ENCODE measurements at places on chromosomes 11 and 22.
A peak's percentile ranks its signal among the peaks of the same experiment; 100 is the strongest.

GRCh38 chr11:64969209-64969608, 2.7 kb downstream of the MAJIN start:
- DNase-seq, result peak; percentile 55

DNA sequence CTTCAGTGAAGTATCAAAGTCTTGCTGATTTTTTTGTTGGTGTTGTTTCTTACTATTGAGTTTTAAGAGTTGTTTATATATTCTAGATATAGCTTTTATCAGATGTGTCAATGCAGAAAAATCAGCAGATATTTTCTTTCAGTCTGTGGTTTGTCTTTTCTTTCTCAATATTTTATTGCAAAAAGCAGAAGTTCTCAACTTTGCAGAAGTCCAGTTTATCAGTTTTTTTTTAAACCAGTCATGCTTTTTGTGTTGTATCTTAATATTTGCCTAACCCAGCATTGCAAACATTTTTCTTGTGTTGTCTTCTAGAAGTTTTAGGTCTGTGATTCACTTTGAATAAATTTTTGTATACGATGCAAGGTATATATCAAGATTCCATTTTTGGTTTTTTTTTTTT, 7.0 kb downstream of the ASRGL1 start:
- no peak for DNase-seq

DNA sequence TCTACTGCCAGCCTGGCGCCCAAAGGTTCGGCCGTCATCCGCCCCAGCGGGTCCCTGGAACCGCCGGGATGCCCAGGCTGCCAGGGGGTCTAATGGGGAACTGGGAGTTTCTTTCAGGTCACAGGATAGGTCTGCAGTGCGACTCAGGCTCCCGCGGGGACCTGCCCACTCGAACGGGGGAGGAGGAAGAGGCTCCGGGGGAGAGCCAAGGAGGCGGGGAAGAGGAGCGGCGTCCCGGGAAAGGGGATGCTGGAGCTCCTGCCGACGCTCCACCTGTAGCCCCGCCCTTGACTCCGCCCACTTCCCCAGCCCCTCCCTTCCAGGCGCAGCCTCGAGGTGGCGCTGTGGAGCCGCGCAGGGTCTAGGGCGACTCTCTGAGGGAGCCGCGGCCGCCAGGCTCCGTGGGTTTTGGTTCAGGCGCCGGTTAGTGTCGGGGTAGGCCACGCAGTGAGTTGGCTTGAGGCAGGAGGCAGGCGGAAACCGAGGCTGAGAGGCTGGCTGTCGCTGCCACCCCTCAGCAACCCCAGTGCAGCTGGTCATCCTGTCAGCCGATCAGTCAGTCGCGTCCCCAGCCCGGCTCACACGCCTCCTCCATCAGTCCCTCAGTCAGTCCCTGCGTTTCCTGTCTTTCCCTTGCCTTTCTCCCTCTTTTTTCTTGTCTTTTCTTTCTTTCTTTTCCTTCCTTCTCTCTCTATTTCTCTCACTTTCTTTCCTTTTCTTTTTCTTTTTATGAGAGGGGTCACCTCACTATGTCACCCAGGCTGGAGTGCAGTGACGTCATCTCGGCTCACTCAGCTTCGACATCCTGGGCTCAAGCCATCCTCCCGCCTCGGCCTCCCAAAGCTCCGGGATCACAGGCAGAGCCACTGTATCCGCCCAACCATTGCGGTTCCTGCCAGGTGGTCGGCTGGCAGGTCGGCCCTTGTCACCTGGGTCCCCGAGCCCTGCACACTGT, 26.4 kb downstream of the YWHAH start:
- DNase-seq, result peak; percentile 85

GRCh38 chr11:4916581-4916980, 2.6 kb downstream of the OR51G2 start:
- DNase-seq, result no peak
